ENCODE measurements at places on chromosomes 3 and 15.

- no peak for DNase-seq
Observed at GRCh38 chr15:27767918-27768640, 331.0 kb downstream of the OCA2 start.

- DNase-seq: no peak
Observed at GRCh38 chr15:95799286-95800200, 531.0 kb upstream of the NR2F2 start.

DNA sequence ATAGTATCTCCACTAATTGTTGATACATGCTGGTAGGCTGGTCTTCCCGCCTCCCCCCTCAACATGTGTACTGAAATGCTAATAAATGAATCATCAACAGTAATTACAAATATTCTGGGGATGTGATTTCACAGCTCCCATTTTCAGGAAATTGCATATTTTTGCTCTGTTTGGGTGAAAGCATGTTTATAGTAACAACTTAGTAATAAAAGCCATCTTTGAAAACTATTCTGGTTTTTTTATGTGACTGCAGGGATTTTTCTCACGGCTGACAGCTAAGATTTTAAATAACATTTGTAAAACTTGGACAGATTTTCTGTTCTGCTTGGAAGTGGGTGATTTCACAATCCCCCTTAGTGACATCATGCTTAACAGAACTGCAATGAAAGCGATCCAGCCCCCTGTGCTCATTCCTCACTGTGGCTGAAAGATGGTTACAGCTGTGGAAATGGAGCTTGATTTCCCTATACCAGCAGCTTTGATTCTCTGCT is 25.6 kb upstream of the FAM174B start:
- no peak for DNase-seq

DNA sequence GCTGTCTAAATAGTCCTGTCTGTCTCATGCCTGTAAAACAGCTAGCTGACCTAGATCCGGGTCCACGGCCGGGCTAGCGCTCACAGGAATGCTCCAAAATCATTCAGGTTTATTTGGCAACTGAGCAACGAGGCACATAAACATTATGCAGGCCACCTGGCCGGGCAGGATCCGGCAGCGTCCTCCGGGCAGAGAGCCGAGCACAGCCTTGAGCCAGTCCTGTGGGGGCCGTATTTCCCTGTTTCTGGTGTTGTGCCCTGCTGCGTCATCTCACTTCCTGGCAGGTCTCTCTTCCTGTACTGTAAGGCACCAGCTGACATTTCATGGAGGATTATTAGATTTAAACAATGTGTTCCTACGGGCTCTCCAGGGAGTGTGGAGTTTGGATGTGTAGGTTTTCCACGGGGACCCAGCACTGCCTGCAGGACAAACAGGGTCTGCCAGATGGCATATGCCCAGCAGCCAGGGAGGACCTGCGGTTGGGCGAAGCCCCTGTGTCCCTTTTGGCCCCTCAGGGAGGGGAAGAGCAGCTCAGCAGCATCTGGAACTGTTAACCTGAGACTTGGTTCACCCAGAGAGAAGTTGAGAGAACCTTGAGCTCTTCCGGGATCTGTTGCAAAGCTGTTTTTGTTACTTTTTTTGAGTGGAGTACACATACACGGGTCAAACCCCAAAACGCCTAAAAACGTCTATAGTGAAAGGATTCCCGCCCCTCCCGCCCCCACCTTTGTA is 16.6 kb upstream of the LRRK1 start:
- peak; percentile 52 for DNase-seq

DNA sequence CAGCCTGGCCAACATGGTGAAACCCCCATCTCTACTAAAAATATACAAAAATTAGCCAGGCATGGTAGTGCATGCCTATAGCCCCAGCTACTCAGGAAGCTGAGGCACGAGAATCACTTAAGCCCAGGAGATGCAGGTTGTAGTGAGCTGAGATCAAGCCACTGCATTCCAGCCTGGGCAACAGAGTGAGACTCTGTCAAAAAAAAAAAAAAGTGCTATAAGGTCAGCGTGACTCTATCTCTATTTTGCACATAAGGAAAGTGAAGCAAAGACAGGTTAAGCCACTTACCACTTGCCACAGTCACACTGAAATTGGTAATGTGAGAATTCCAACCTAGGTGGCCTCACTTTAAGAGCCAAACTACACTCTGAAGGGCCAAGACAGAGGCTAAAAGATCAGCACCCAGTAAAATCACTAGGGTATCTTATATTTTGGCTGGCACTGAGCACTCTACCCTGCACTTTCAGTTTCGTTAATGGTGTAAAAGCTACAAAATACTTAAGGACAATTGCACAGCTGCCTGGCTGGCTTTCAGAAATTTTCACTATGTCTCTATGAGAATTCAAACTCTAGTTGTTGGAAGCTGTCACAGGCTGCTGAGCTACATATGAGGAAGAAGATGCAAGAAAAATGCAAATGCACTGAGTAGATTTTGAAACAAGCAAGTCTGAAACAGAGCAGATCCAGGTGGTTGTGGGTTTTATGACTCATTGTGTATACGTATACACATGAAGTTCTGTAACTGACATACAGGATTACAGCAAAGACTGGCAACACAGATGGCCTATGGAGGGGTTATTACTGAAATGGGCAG is 32.7 kb downstream of the TRANK1 start:
- no peak for DNase-seq

- DNase-seq: no peak
Observed at GRCh38 chr15:97014001-97014400, 683.5 kb downstream of the NR2F2 start.

- no peak for DNase-seq
Observed at GRCh38 chr3:61983479-61983878, 389.9 kb downstream of the FEZF2 start.

GRCh38 chr3:16546186-16547010 is 32.9 kb upstream of the RFTN1 start:
- no peak for DNase-seq

DNA sequence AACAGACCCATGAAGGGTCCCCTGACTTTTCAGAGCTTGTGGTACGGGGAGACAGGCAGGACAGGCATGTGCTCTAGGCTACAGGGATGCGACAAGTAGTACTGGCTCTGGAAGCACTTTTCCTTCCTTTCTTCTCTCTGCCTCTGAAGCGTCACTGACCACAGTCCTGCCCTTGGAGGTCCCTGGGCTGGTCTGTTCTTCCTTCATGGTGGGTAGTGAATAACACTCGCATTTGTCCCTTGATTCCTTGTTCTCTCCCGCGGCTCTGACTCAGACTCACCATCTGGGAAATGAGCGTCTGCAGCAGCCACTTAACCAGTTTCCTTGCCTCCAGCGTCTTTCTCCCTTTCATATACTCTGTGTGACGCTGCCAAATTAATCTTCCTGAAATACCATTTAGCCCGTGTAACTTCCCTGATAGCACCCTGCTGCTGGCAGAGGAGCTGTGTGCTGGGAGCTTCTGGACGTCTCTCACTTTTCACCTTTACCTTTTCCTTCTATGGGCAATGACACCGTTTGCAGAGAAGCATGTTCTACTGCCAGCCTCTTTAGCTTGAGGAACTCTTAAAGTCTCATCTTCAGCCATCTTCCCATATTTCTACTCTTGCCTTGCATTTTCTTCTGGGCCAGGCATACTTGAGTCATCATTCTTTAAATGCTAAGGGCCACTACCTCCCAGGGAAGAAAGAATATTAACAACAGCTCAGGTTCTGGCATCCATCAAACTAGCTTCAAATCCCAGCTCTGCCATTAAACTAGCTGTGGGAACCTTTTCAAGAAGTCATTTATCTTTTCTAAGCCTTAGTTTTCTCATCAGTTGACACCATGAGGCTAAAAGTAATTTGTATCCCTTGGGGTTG is 33.6 kb downstream of the TMEM45A start:
- DNase-seq: no peak

- no peak for DNase-seq
Observed at GRCh38 chr15:52486003-52486996, 42.4 kb downstream of the MYO5A start.

DNA sequence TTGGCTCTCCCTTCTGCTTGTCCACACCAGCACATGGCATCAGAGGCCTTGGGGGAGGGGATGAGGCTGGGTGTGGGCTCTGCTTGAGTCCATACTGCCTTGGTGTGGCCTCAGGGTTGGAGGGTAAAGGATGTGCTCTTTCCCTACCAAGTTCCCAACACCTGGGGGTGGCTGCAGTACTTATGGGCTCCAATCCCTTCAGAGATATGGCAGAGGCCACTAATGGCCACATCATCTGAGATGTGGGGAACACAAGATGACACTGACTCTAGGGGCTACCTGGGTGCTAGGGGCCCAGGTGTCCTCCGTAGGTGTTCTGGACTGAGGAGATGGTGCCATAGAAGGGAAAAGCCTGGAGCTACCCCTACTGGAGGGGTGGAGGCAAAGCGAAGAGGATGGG is 6.9 kb downstream of the CXCR6 start:
- DNase-seq: no peak

- no peak for DNase-seq
Observed at GRCh38 chr3:10743366-10744097, 72.5 kb upstream of the SLC6A11 start.

DNA sequence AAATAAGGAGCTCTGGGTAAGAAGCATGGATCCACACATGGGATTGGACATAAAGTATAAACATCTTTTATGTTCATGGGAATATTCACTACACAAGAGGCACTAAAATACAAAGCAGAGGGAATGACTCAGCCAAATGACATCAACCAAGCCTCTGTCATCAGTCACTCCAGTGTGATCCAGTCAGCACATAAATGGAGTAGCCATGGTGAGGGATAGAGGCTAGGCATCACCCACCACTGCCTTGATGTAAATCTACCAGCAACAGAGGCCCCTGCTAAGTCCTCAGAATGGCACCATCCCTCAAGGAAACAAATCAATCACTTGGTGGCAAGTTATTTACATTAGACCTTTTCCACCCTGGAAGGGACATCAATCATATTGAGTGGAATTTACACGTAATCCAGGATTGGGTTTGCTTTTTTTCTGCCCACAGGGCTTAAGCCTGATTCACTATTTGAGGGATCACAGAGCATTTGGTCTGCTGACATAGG is 27.2 kb downstream of the VEPH1 start:
- DNase-seq: no peak
